ENCODE measurements at places on chromosomes 3 and 15.
A peak's percentile ranks its signal among the peaks of the same experiment; 100 is the strongest.

- DNase-seq: peak; percentile 13
These were observed 51.2 kb downstream of the SETD5 start for GRCh38 chr3:9448643-9449042.

GRCh38 chr3:2993736-2994135 lies 116.4 kb downstream of the IL5RA start:
- DNase-seq: no peak

- no peak for DNase-seq
These were observed 871.8 kb downstream of the OTOL1 start for GRCh38 chr3:162368417-162368816.

DNA sequence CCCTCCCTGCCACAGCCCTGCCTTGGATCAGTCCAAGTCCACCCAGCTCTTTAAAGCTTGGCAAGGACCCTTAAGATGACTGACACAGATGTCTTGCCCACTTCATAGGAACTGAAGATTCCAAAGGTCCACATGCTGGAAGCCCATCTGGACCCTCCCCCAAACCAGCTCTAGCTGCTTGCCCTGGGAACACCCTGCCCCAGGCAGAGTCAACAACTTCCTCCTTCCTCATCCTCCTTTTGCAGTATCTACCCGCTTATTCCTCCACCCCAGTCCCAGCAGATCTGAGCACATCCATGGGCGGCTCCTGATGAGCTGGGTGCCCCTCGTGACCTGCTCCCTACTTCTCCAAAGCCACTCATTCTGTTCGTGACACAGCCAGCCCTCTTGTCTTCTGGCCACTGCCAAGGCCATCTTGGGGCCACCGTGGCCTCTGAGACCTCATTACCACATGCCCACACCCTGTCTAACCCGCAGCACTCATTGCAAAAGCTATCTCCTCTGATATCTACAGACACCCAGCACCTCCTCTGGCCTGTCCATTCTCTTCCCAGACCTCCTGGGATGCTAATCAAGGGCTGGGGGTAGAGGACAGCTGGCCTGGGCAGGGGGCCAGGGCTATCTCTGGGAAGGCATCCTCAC lies 2.0 kb upstream of the PFKFB4 start:
- DNase-seq: no peak

DNA sequence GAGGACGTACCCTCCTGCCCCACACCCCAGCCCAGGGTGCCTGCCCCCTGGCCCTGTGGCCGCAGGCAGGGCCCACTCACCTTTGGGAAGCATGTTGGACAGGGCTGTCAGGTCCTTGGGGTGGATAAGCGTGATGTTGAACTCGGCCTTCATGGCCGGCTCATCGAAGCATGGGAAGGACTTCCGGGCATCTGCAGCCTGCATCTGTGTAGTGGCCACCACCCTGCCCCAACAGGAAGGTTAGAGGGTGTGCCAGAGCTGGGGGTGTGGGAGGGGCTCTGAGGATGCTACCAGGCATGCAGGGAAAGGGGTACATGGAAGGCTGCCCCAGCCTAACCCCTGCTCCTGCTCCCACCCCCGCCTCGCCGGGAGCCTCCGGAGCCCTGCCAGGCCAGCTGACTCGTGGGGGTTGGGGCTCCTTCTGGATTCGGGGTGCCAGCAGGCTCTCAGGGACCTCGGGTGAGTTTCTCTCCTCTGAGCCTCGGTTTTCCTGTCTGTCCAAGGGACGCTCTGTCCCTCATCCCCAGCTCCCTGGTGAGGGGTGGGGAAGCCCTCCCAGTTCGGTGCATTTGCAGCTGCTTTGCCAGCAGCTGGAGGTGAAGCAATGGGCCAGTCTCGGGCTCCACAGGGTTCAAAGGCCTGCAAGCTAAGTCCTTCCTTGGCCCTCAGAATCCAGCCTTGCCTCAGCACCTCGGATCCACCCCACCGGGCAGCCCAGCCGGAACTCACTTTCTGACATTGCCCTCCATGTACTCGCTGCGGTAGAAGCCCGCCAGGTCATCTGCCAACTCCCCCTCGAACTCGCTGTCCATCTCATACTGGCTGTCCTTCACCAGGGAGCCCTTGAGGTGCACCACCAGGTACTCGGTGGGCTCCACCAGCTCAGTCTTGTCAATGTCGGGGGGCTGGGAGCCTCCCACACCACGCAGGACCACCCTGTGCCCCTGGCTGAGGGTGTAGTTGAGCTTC lies 9.1 kb downstream of the ANPEP start:
- DNase-seq: no peak

DNA sequence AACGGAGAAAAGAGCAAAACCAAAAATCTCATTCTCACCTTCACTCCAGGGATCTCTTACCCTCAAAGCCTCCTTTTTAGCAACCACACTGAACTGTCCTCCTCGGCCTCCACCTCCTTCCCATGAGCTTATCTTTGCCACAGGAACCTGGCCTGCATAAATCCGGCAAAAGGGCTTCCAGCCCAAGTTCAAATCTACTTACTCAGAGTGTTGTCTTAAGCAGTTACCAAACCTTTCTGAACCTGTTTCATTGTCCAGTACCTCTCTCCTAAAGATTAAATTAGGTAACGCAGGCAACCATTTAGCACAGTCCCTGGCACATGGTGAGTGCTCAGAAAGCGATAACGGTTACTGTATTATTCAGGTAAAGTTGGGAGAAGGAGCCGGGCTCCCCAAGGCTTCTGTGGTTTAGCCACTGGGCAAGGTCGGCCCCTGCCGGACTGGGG lies 777 bp downstream of the CIB1 start:
- DNase-seq: no peak

- no peak for DNase-seq
These were observed 370.7 kb upstream of the SLCO3A1 start for GRCh38 chr15:91482799-91483198.

- no peak for DNase-seq
These were observed 9.1 kb downstream of the CHD2 start for GRCh38 chr15:92909136-92909781.

DNA sequence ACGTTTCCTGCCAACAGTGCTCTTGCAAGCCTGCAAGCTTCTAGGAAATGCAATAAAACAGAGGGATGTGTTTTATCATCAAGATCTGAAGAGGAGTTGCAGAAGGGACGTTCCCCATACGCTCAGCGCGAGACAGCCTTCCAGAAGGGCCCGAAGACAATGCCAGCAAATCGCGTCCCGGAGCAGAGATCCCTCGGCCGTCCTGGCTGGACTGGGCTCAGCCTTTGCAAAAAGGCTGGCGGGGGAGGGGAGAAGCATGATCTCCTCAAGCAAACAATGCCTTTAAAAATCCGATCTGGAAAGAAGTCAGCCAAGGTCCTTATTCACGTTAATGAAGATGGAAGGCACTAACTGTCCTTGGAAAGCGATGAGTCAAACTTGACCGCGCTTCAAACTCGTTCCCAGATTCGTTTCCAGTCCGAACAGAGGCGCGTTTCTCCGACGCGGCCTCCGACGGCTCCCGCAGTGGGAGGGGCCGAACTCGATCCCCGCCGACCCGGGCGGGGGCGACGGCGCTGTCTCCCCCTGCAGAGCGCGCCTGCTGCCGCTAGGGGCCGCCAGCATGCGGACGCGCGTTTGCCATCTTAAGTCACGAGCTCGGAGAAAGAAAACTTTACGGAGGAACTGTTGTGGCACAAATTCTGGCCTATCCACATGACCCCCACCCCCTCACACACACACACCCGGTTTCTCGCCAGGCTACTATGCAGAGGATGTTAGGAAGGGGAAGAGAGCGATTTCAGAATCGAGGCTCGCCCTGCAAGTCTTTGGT lies 5.5 kb downstream of the BCL6 start:
- peak; percentile 79 for DNase-seq

- DNase-seq: no peak
These were observed 831 bp upstream of the ROBO2 start for GRCh38 chr3:77038930-77039605.

DNA sequence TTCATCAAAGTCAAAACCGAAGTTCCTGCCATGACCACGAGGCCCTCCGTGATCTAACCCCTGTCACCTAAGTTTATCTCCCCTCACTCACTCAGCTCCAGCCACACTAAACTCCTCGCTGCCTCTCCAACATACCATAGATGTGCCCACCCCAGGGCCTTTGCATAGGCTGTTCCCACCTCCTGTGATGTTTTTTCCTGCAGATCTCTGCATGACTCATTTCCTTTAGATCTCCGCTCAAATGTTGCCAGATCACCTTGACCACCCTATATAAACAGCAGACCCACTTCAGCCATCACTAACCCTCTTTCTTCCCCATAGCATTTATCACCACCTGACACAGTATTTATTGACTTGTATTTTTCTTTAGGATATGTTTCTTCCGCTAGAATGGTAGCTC lies 58.5 kb downstream of the HRH1 start:
- no peak for DNase-seq

GRCh38 chr3:40299721-40300335 lies 9.7 kb upstream of the EIF1B start:
- DNase-seq: peak; percentile 83

GRCh38 chr15:94262201-94262600 lies 30.8 kb downstream of the MCTP2 start:
- no peak for DNase-seq

GRCh38 chr3:30520699-30521098 lies 85.7 kb upstream of the TGFBR2 start:
- no peak for DNase-seq

GRCh38 chr15:77604973-77605372 lies 27.7 kb downstream of the LINGO1 start:
- DNase-seq: no peak

- no peak for DNase-seq
These were observed 33.2 kb upstream of the SPPL2A start for GRCh38 chr15:50798684-50799083.

DNA sequence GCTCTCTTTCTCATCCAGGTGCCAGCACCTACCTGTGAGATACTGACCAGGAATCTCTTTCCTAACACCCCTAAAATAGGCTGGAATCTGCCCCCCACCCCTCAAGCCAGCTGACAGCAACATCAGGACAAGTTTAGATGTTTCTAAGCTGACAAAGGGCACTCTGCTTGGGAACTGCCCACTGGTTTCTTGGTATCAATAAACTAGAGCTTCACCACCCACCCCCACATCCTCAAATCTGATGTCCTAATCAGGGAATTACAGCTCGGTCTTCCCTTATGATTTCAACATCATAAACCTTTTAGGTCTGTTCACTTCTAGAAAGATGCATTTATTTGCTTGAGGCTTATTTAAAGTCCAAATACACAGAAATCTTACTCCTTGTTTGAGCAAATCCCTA lies 34.7 kb downstream of the CEP19 start:
- no peak for DNase-seq

- DNase-seq: no peak
These were observed 2.6 kb upstream of the TPRA1 start for GRCh38 chr3:127593178-127593577.

DNA sequence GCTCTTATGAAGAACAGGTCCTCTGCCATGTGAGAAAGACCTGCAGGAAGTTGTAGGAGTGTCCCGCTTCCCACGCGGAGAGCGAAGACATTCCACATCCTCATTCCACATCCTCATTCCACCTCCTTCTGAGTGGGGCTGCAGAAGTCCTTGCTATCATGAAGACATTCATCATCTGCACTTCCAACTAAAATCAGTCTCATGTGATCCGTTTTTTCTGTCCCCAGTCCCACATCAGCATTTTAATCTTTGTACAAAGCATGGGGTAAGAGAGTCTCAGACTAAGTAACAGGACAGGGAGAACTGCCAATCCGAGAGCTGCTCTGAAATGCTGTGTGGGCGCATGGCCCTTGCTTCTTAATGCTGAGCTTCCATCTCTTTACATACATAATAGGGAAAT lies 227.2 kb downstream of the RSRC1 start:
- no peak for DNase-seq

DNA sequence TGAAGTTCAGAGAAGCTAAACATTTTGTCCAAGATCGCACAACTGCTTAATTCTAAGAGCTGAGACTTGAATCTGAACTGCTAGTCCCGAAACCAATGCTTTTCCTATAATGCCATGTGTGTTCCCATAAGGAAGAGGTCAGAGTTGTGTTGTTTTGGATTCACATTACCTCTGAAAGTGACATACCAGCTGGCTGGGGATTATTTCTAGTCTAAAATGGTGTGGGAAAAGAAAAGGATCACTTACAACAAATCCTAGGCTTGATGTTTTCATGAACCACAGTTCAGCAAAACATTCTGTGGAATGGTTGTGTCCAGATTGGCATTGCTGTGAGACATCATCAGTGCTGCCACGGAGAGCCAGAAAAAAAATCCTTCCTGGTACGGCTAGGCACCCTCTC lies 35.0 kb upstream of the LRRC3B start:
- no peak for DNase-seq
